NCI-H774 (cell line): ENCODE measurements at places on chromosomes 7 and 10.

DNA sequence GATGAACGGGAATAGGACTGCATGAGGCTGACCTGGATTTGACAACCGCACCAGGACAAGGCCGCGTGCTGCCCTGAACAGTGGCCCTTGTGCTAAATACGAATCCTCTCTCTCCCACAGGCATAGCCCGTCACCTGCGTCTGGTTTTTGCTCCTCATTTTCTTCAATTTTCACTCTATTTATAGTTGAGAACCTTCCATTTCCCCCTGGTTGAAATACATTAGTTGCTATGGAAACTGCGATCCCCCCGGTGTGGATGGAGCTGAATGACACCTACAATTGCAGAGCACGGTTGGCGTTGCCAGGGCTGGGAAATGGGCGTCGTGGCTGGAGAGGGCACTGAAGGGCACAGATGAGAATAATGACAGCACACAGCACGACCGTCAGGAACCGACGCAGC lies 158.6 kb upstream of the PITRM1 start:
- DNase-seq, result no peak

DNA sequence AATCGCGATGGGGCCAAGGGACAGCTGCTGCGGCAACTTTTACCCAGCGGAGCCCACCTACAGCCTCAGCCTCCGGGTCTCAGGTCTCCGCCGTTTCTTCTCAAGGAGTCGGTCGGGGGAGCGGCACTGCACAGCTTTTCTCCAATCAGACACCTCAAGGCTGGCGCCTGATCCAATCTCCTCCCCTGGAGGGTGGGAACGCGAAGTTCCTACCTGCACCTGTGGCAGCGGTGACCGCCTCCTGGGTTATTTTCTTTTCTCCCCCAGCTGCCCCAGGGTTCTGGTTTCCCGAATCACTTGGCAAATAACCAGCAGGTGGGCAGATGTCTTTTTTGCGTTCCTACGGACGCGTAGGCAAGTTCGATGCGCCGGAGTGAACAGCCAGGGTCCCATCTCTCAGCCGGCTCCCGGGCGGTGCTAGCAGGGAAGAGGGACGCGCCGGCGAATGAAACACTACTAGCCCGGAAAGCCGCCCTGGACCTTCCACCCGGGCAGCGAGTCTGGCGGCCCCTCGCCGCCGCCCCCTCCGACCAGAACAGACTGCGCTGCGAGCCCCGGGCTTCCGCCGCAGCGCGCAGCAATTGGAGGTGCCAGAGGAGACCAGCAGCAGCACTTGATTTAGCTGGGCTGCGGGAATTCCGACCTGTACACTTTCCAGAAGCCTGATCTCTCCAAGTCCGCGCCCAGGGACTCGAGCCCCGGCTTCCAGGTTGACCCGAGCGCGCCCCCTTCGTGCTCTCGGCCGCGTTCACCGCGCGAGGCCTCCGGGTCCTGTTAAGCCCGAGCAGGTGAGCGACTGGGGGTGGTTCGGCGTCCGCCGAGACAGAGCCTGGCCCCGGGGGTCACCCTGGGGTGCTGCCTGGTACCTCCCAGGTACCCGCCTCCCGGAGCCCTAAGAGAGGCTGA lies at the start of gene PRR15:
Gene PRR15, plus strand, starts transcription at position 246 of the 906 bp plus-strand sequence. CDS start 2,495 bp downstream, outside the sequence.
- peak; percentile 74 for DNase-seq

GRCh38 chr10:88278912-88279311 lies 304.2 kb downstream of the RNLS start:
- no peak for DNase-seq

- no peak for DNase-seq
Measured at GRCh38 chr7:108045154-108045553, 42.2 kb upstream of the LAMB1 start.

DNA sequence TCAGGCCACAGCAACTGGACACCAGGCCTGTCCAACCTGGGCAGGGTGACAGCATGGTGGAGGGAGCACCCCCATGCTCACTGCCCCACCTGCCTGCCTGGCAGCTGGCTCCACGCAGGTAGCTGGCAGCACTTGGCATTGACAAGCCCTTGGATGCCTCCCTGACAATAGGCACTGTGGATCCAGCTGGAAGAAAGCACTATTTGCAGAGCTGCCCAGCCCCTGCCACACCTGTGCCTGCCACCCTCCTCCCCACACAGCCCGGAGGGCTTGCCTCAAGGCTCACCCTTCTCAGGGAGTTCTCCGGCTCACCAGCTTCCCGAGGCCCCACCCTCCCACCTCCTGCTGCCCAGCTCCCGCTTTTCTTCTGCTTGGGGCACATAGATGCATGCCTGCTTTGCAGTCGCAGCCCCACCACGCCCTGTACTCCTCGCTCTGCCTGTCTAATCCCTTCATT lies 160.1 kb downstream of the NEURL1 start:
- peak; percentile 79 for DNase-seq

GRCh38 chr7:88395715-88396114 lies 89.0 kb upstream of the STEAP4 start:
- no peak for DNase-seq

GRCh38 chr7:25430200-25430931 lies 202.1 kb upstream of the NPVF start:
- no peak for DNase-seq

DNA sequence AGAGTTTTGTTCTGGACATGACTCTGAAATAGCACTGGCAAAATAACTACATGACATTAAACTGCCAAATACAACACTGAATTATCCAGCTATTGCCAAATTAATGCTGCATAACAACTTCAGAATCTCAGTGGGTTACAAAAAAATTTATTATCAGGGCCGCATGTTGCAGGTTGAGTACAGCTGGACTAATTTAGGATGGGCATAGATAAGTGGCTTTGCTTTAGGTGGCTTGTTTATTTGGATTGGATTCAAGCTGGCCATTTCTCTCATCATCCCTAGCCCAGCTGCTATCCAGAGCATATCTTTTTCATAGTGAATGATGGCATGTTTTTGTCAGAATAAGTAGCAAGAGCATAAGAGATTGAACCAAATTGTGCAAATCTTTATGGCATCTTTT lies 1277.1 kb downstream of the REEP3 start:
- no peak for DNase-seq

- no peak for DNase-seq
Measured at GRCh38 chr10:21020545-21020944, 123.4 kb upstream of the NEBL start.

DNA sequence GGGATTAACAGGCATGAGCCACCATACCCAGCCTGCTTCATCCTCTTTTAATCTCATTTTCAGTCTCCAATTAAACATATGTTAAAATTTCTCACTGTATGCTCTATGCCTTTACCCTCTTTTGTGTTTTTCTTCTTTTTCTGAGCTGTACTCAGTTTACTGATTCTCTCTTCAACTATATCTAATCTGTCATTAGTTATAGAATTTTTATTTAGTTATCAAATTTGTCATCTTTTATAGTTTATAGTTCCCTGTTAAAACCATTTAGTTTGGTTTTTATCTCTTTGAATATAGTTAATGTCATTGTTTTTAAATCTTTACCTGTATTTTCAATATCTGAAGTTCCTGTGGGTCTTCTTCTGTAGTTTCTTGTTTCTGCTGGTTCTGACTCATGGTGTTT lies 93.3 kb downstream of the KAT6B start:
- no peak for DNase-seq

- peak; percentile 84 for DNase-seq
Measured at GRCh38 chr7:1455241-1455939, 3.9 kb downstream of the MICALL2 start.
